NCI-H1092 (cell line): ENCODE measurements at places on chromosomes 1 and 21.

- no peak for DNase-seq
These were observed 5.6 kb downstream of the SLAMF8 start for GRCh38 chr1:159832309-159832708.

DNA sequence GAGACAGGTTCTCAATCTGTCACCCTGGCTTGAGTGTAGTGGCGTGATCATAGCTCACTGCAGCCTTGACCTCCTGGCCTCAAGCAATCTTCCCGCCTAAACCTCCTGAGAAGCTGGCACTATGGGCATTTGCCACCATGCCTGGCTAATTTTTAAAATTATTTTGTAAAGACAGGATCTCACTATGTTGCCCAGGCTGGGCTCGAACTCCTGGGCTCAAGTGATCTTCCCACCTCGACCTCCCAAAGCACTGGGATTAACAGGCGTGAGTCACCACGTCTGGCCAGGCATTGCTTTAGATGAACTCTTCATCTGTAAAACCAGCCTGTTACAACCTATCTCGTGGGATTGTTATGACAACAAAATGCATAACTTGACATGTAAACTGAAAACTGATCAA is 2.4 kb downstream of the COA6 start:
- DNase-seq: no peak

DNA sequence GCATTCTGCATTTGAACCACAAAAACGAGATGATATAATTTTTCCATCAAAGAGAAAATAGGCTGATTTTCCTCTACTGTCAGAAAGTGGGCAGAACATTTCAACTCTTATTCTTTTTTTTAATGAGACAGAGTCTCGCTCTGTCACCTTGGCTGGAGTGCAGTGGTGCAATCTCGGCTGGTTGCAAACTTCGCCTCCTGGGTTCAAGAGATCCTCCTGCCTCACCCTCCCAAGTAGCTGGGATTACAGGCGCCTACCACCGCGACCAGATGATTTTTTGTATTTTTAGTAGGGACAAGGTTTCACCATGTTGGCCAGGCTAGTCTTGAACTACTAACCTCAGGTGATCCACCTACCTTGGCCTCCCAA is 11.6 kb downstream of the DSTYK start:
- no peak for DNase-seq

DNA sequence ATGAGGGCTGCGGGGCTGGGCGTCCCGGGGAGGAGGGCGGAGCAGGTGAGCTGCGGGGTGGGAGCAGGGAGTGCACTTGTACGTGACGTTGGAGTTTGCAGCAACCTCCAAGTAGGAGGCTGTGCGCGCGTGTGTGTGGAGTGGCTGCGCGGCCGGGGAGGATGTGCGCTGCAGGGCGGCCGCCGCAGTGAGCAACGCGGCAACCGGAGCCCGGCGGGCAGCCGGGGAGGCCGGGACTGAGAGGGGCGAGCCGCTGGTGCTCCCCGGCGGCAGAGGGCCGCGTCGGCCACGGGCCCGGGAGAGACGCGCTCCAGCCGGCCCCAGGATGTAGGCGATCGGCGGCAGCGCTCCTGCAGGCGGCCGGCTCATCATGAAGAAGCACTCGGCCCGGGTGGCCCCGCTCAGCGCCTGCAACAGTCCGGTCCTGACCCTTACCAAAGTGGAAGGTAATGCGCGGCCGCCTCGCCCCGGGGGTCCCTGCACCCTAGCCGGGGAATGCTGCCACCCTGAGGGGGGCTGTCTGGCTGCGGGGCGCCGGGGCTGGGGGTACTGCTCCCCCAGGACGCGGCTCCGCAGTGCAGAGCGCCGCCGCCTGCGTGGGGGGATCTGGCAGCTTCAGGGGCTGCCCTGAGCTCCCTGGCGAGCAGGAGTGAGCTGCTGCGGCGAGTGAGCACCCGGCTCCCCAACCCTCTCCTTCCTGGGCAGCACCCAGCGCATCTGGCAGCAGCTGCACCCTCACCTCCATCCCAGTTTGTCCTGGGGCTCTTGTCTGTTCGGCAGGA is 158.9 kb upstream of the COA6 start:
- peak; percentile 16 for DNase-seq

- no peak for DNase-seq
These were observed 3.1 kb downstream of the CHML start for GRCh38 chr1:241637046-241637590.
